H4 (cell line): ENCODE measurements at places on chromosomes 2 and 18.
A peak's percentile ranks its signal among the peaks of the same experiment; 100 is the strongest.

GRCh38 chr18:3075491-3075890 is 62.5 kb upstream of the LPIN2 start:
- DNase-seq, result no peak

DNA sequence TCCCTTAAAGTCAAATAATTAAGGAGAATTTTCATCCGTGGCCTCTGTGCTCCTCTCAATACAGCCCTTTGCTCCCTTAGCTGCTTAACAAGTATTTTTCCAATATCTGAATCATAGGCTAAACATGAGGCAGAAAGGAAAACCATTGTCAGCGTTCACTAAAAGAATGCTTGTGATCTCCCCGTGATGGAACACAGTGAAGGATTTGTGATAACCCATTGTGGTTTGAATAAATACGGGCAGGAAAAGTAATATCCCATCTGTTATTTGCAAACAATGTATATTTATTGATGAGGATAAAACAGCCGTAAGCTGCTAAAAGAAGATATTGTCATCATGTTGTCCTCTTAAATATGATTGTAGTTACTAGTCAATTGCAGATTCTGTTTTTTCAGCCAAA is 258.1 kb downstream of the NAPG start:
- no peak for DNase-seq

DNA sequence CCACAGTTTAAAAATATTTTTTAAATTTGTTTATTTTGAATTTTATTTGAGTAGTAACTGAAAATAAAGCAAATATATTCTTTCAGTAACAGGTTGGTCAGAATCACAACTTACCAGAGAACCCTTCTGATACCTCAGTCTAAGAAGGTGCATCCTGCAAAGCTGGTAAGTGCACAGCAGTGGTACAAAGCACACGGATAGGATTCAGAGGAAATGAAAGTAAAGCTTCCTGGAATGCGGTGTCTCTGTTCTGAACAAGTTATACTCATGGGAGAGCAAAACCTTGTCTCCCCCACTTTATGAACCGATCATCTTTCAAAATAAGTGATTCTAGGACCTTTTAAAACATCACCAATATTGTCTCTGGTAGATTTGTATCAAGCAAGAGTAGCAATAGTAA is 398.3 kb downstream of the TMX3 start:
- DNase-seq, result peak; percentile 52

- DNase-seq, result no peak
Observed at GRCh38 chr2:112591413-112591812, 7.0 kb downstream of the CHCHD5 start.

DNA sequence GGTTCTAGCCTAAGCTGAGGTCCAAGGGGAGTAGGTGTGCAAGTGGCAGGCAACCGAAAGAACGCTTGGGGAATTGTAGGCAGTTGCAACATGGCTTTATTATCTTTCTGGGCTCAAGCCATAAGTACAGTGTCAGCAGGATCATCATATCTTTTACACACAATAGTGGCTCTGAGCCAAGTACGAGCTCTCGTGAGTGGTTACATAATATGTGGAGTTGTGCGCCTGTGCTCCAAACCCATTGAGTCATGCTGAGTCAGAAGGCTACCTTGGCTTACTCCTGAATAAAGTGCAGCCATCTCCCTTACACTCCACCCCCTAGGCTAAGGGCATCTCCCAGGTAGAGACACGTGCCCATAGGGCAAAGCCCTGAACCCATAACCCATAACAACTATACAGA is 233.9 kb downstream of the SATB2 start:
- peak; percentile 44 for DNase-seq

GRCh38 chr2:149860276-149860921 is 272.8 kb upstream of the MMADHC start:
- peak; percentile 95 for DNase-seq

DNA sequence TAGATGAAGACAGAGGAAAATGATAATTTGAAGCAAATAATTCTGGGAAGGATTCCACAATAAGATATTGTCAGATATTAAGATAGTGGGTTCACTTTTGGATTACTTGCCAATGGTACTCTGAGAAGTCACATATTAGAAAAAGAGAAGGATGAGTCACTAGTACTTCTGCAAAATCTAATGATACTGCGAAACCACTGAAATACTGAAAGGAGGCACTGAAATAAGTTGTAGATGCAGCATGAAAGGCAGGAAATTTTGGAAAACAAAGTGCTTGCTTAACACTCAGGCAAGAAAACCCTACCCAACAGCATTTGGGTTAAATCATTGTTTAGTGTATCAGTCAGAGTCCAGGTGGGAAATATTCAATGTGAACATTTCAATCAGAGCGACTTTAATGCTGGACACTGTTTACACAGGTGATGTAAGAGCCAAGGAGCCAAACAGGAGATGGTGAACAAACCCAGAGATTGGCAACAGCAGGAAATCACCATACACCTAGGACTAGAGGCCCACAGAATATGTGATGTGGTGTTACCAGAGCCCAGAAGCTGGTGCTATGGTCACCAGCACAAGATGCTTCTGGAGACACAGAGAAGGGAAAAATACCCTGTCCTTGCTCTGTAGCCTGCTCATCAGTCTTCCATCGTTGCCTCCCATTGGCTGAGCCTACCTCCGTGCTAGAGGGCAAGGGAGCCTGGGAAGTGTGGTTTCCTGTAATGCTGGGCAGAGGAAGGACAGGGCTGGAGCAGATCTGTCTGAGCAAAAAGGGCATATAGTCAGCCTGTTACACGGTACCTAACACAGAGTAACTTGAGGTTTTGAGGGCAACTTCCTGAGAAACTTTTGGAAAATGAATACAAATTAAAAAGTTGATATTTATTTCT is 204.7 kb upstream of the ITGA4 start:
- no peak for DNase-seq

DNA sequence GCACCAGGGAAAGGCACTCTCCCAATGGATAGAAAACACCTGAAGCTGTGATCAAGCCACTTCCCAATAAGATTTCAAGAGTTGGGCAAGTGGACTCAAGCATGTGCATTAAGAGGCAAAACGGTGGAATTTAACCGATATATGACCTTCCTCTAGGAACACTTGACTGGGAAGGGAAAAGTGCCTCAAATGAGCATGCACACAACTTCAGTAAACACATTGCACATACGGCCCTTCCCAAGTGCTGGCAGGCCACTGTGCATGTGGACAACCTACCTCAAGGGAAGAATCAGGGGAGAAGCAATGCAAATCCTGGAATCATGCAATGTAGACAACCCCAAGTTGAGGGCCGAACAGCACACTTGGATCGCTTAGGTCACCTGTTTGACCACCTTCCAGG is 23.9 kb upstream of the SH3RF3 start:
- DNase-seq, result no peak

- no peak for DNase-seq
Observed at GRCh38 chr2:202187570-202187969, 50.8 kb downstream of the SUMO1 start.

GRCh38 chr2:156077041-156077742 is 255.3 kb downstream of the NR4A2 start:
- peak; percentile 62 for DNase-seq

- no peak for DNase-seq
Observed at GRCh38 chr2:124025171-124025580, at the start of gene CNTNAP5. TSS of gene CNTNAP5 (plus strand) at chr2:124025287. CDS start at chr2:124025651, 364 bp downstream.

- no peak for DNase-seq
Observed at GRCh38 chr2:222563106-222563718, 92.7 kb downstream of the FARSB start.

DNA sequence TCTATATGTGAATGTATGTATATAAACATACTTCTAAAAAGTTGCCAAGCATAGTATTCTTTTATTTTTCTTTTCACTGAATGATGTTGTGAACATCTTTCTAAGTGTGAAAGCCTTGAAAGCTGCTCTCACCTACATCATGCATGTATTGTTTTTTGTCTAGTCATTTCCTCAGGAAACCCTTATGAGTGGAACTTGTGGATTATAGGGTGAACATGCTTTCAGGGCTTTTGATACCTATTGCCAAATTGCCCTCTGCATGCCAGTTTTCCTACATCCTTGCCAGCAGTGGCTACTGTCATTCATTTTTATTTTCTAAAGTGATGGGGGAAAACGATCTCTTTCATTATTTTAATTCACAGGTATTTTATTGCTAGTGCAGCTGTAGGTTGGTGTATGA is 78.3 kb downstream of the ADAM23 start:
- DNase-seq, result no peak

DNA sequence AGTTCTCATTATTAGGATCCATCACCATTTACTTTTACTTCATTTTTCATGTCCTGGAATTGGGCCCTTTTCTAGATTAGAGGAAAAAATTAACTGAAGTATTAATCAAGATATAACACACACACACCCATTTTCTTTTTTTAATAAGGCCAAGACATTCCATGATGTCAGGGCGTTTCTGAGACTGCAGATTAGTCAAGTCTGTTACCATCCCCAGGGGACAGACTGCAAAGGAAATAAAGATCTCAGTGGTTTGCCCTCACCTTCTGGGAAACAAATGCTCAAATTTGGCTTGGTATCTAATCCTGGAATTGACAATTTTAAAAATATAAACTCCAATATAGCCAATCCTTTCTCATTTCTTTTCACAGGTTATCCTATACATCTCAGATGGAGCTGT is 27.4 kb downstream of the RMP24 start:
- DNase-seq, result no peak

DNA sequence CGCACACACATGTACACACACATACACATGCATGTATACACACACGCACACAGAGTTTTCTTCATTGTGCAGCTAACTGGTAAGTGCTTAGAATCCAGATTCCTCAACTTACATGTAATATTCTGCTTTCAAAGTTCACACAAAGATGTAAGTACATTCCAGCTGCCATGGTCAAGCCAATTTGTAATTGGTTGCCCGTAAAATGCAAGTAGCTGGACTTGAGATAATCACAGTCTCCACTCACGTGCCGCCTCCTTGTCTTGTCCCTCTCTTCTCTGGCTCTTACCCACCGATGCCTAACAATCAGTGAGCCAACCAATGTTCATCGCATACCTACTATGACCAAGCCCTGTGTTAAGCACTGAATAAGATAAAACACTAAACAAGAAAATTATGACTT is 77.8 kb downstream of the SOCS6 start:
- no peak for DNase-seq

DNA sequence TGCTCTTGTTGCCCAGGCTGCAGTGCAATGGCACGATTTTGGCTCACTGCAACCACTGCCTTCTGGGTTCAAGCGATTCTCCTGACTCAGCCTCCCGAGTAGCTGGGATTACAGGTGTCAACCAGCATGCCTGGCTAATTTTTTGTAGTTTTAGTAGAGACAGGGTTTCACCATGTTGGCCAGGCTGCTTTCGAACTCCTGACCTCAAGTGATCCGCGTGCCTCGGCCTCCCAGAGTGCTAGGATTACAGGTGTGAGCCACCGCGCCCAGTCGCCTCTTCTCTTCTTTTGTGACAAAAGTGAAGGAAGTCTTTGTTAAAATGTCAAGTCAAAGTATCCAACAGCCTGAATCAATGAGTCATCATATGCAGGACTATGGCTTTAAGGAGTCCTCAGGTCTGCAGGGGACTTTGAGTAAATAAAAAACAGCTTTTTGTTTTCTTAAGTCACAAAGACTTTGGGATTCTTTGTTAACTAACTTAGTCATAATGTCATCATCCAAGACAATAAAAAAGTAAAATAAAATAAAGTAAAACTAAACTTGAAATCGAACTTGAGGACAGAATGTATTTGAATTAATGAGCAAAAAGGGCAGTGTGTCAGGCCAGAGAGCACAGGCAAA is 1153.2 kb downstream of the SUCLG1 start:
- no peak for DNase-seq

GRCh38 chr2:130355172-130355577 is 681 bp upstream of the PTPN18 start:
- no peak for DNase-seq

DNA sequence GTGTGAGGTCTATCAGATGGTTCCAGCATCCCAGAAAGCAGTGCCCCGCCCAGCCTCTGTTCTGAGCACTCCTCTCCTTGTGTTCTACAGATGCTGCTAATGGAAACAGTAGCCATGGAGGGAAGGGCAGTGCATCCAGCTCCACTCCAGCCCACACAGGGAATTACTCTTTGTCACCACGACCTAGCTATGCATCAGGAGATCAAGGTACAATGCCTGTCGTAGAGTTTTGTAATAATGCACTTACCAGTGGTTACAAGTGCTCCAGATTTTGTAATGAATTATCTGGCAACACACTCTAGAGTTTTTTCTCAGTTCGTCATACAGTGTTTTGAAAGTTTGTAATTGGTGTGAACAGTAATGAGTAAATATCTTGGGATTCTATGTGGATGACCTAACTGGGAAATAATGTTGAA is 161.1 kb downstream of the ESCO1 start:
- peak; percentile 33 for DNase-seq

DNA sequence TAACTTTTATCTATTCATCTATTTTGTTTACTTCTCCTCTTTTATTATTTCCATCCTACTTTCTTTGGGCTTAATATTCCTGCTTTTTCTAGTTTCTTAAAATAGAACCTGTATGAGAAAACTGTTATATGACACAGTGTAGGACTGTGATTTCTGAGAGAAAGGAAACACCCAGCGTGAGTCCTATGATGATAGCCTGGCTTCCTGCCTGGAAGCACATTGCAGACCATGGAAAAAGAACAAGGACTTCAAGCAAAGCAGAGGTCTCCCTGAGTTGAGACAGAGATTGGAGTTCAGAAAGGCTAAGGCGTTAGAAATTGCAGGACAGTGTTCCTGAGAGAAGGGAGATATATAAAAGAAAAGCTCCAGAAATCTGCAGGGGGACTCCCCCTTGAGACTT is 7.8 kb downstream of the RBM44 start:
- no peak for DNase-seq

DNA sequence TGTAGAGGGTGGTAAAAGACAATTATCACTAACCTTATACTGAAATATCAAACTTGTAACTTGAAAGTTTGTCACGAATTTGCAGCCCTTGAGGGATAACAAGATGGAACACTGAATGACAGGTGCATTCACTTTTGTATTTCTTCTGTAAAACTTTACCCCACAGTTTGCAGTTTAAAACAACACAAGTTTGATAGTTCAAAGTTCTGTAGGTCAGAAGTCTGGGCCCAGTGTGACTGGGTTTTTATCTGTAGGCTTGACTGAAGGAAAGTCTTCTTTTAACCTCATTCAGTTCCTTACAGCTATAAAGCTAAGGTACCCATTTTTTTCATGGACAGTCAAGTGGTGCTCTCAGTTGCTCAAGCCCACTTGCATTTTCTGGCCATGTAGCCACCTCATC is 257.1 kb upstream of the NRXN1 start:
- DNase-seq, result no peak
